RKO (cell line): ENCODE measurements at places on chromosomes 11 and 22.

GRCh38 chr11:2701898-2702434 lies 2.2 kb upstream of the KCNQ1OT1 start:
- DNase-seq = no peak

GRCh38 chr11:44454666-44455065 lies 110.8 kb upstream of the CD82 start:
- DNase-seq = no peak

- DNase-seq = no peak
These were observed 859 bp upstream of the ACCS start for GRCh38 chr11:44065161-44065661.

DNA sequence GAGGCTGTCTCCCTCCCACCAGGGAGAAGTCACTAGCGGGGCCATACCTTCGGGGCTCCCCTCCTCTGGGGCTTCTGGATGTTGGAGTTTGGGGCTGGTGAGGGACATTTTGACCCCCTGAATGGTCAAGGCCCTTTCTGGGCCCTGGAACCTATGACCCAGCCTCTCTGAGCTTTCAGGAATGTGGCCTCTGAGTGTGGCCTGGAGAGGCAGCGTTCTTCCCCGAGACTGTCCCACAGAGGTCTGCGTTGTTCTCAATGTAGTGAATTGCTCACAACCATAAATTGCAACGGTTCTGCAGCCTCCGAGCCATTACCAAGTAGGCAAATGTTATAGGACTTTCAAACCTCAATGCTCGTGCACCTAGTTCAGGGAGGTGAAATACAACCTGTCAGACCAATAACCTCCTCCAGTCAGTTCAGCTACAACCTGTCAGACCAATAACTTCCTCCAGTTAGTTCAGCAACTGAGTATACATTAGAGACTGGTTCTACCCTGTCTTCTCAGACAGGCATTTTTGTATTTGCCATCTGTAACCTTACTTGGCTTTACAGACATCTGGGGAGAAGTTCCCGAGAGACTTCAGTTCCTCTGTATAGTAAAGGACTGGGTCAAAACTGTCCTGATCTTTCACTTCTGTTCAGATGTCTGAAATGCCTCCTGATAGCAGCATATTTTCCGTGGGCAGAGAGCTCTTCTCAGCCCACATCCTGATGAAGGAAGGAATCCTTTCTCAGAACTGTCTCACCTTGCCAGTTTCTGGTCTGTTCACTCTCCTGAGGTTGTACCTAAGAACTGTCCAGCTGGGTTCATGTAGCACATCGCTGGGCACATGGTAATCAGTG lies 34.2 kb downstream of the MICAL2 start:
- no peak for DNase-seq

DNA sequence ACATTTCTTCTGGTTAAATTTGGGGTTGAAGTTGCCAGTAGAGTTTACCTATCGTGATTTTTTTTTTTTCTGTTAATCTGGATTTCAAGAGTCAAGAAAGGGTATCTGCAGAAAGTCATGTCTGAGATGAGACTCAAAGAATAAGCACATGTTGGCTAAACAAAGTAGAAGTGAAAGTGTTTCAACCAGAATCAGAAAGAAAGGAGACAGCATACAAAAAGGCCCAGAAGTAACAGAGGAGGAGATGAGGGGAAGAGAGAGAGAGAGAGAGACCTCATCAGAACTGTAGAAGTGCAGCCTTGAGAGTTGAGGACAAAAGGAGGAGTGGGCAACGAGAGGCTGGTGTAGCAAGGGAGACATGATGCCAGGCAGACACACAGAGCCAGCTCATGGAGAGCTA lies 54.9 kb downstream of the SVIP start:
- DNase-seq = no peak

GRCh38 chr11:91248199-91248807 lies 976.3 kb upstream of the FAT3 start:
- DNase-seq = peak; percentile 44

GRCh38 chr11:952406-953385 lies 27.0 kb downstream of the AP2A2 start:
- no peak for DNase-seq

GRCh38 chr11:119490253-119491006 lies 67.5 kb upstream of the THY1 start:
- DNase-seq = no peak

DNA sequence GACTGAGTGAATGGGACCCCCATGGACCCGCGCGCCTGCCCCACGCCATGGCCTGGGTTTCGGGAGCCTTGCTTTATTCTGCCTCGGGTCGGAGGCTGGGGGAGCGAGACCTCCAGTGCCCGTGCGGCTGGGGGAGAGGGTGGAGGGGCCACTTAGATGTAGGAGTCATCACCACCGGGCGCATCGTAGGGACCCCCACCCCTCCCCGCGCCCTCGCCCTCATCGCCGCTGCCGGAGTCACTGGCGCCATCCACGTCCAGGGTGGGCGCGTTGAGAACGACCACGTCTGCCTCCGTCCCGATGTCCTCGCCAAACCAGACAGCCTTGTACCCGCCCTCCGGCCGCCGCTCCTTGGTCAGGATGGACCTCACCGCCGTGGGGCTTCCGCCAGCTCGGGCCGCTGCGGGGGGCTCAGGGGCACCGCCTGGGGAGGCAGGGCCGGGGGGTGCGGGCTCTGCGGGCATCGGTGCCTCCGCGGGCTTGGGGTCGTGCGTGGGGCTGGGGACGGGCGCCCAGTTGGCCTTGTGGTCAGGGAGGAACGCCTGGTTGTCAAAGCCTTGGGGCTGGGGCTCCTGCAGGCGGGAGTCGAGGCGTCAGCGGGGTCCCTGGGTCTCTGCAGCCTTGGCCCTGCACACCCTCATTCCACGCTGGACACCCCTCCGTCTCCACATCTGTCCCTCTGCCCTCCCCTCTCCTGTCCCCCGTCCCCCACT lies 1.6 kb upstream of the IRF7 start:
- no peak for DNase-seq

DNA sequence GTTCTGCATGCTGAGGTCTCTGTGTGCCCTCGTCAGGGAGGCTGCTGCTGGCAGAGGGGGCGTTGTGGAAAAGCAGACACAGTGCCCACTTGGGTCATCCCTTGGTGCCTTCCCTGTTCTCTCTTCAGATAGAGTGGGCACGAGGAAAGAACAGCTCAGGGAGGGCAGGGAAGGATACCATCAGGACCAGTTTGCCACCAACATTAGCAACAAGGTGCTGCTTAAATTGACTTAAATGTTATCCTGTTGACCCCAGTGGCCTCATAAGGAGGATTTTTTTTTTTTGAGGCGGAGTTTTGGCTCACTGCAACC lies 91.2 kb downstream of the BCR start:
- DNase-seq = no peak

- DNase-seq = no peak
These were observed 17.9 kb upstream of the EMID1 start for GRCh38 chr22:29187831-29188230.

DNA sequence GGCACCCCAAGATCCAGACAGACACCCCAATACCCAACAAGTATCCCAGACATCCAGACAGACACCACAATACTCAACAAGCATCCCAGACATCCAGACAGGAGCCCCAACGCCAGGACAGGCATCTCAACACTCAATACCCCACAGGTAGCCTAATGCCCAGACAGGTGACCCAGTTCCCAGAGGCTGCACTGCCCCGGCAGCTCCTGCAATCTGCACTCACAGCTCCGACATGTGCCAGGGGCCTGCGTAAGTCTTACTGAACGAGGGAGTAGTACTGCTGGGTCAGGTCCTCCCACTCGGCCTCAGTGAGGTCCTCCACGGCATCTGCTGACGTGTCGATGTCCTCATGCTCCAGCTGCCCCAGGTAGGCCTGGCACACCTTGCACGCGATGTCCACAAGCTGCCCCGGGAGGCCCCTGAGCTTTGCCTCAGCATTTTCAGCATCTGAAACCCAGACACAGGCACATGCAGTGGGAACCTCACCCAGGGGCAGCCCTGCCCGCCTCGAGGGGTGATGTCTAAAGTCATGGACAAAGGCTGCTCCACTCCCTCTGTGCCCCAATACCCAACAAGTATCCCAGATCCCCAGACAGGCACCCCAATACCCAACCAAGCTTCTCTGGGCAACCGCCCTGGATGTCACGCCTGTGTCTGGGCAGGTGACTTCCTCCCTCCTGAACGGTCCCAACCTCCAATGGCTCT lies 16.6 kb downstream of the TTLL8 start:
- DNase-seq = no peak

DNA sequence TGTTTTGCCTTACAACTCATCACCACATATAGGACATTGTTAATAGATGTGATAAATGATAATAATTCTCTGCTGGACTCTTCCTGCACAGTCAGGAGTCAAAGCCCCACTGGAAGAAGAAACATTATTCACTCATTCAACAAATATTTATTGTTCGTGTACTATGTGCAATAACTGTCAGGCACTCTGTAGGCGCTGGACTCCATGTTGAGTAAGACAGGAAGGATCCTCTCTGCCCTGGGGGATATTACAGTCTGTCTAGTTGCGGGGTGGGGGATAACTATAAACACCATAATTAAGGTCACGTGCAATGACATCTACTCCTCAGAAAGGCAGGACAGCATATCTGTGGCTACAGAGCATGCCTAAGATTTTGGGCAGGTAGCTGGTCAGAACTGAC lies 281.1 kb downstream of the FAT3 start:
- no peak for DNase-seq

GRCh38 chr11:78334109-78334508 lies 83.5 kb downstream of the GAB2 start:
- DNase-seq = no peak

- DNase-seq = no peak
These were observed 66.1 kb upstream of the THY1 start for GRCh38 chr11:119489087-119489486.

DNA sequence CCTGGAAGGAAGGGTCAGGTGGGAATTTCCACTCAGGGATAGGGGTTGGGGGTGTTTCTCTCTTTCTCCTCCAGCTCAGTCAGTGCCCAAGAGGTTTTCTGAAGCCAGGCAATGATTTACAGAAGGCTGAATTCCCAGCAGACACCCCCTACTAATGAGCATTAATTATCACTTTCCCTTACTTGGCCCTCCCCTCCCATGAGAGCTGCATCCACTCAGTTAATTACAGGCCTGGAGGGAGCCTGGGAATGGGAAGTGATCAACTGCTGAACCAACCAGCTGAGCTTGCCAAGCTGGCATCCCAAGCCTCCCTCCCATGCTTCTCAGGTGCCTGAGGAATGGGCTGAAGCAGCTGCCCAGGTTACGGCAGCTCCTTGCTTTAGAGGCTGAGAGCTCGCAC lies 992 bp downstream of the LGALS12 start:
- no peak for DNase-seq

DNA sequence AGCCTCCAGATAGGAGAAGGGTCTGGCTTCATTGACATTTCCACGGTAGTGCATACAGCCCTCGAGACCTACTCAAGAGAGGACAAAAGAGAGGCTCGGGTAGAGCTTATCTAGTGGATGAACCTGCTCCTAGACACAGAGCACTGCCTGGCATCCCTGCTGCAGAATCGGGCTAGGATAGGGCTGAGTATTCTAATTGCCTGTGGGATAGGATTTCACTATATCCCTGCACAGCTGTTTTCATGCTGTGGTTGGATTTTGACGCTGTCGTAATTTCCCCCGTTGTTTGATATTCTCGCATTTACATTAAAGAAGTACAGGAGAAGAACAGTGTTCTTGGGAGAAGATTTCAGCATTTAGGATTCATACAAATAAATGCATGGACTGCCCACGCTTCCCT lies 107.8 kb downstream of the KIRREL3 start:
- DNase-seq = no peak

- no peak for DNase-seq
These were observed 68.7 kb upstream of the BMAL1 start for GRCh38 chr11:13208921-13209320.

DNA sequence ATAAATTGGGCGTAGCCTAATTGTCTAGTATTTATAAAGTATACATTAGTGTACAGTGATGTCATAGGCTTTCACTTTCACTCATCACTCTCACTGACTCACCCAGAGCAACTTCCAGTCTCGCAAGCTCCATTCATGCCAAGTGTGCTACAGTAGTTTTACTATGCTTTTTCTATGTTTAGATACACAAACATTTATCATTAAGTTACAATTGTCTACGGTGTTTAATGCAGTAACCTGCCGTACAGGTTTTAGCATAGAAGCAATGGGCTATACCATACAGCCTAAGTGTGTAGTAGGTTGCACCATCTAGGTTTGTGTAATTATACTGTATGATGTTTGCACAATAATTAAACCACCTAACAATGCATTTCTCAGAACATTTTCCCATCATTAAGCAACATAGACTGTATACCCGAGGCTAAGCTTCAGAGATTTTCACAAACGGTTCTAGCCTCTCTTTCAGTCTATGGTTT lies 17.5 kb downstream of the OR9G1 start:
- DNase-seq = peak; percentile 27

- no peak for DNase-seq
These were observed 301.9 kb upstream of the ZC3H12C start for GRCh38 chr11:109791337-109791736.

DNA sequence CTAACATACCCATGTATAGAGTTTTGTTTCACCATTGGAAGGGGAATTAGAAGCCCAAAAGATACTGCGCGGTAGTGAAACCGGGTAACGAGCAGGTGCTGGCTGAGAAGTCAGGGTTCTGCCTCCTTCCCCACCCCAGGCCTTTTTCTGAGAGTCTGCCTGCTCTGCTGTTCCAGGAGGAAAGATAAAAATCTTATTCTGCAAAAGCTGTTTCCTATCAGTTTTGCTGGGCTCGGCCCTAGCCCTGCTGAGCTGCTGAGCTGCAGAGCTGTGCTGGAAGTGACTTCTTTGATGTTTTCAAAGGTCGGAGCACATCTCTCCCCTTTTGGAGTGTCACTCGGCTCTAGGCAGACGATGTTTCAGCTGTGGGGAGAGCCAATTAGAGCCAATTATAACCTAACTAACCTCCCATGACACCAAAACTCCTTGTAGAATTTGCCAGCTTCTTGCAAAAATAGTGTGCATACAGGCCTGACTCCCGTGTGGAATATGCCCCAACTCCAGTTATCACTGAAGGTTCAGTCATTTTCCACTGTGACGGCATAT lies 59.4 kb downstream of the SPATA19 start:
- DNase-seq = no peak

- no peak for DNase-seq
These were observed 16.2 kb upstream of the OR10V1 start for GRCh38 chr11:59729834-59730233.

DNA sequence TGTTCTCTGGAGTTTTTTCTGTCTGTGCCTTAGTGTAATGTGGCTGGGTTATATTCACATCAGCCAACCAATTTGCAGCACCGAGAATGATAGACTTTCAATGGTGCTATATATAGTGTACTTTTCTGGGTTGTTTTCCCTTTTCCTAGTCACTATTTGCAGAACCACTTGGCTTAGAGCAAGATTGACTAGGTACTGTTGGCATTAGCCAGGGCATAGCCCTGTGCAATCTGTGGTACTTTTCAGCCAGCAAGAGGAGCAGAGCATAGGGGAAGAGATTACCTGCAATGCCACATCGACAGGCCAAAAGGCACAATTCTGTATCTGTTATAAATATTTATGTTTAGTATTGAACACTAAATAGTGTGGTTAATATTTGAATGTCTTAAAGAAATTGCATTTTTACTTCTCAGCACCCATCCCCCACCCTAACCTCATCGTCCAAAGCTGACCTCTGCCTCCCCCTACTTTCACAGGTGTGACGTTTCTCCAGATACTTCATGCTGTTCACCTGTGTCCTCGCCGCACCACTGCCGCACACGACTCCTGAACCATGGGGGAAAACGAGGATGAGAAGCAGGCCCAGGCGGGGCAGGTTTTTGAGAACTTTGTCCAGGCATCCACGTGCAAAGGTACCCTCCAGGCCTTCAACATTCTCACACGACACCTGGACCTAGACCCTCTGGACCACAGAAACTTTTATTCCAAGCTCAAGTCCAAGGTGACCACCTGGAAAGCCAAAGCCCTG lies 51.4 kb downstream of the MICAL2 start:
- no peak for DNase-seq

GRCh38 chr11:126340960-126341606 lies 14.4 kb upstream of the ST3GAL4 start:
- DNase-seq = no peak
